AG08396 (cell line): ENCODE measurements at places on chromosomes 1 and 21.
A peak's percentile ranks its signal among the peaks of the same experiment; 100 is the strongest.

DNA sequence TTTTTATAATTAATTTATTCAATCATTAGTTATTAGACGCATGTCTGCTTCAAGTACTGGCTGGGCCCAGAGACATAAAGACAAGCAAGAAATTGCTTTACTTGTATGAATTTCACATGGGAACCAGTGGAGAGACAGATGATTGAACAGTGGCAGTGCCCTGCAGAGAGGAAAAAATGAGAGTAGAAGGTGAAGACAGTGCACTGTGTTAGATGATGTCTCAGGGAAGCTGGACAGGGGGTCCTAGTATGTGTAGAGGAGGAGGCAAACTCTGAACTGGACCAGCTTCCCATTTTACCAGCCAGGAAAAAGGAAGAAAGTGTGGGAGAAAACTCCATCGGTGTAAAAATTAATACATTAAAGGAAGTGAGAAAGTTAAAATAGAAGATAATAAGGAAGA is 126.0 kb downstream of the BACH1 start:
- no peak for DNase-seq

GRCh38 chr1:13950637-13951036 is 250.6 kb downstream of the PRDM2 start:
- DNase-seq: no peak

DNA sequence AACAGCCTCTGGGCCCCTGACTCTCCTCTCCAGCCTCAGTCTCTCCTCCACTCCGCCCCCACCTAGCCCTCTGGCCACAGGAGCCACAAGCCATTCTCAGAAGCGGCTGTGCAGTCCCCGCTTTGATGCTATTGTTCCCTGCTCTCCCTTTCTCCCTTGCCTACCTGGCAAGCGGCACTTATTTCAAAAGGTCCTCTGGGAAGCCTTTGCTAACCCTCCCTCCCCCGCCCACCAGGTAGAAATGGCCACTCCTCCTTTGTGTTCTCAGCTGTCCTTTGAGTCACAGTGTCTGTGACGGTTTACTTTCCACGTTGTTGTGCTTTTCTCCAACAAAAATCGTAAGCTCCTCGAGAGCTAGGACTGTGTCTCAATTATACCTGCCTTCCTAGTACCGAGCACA is 338.4 kb upstream of the PROX1 start:
- DNase-seq: no peak

- DNase-seq: no peak
Measured at GRCh38 chr1:16091296-16091695, 17.8 kb upstream of the FAM131C start.

DNA sequence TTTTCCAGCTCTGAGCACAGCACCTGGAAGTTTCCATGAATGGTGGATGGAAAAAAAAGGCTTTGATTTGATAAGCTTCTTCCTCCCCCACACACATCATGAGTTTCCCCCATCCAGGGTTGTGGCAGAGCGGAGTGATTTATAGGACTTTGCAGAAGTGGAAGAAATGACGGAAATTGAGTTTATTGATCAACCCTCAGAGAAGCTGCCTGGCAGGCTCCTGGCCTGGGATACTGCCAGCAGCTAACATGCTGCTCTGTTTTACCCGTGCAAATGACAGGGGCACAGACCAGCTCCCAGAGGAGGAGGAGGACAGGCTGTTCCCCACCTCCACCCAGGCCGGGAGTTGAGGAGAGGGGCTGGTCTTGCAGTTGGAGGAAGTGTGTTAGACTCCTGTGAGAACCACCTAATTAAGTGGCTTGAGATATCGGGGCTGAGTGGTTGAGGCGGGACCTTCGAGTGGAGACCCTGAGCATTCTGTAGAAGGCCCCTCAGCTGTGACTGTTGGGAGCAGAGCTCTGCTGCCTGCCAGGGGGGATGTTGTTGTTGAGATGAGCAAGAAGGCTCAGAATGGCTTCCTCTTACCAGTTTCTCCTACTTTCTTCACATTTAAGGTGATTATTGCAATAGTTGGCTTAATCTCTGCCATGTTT is 21.8 kb downstream of the ADORA1 start:
- no peak for DNase-seq

DNA sequence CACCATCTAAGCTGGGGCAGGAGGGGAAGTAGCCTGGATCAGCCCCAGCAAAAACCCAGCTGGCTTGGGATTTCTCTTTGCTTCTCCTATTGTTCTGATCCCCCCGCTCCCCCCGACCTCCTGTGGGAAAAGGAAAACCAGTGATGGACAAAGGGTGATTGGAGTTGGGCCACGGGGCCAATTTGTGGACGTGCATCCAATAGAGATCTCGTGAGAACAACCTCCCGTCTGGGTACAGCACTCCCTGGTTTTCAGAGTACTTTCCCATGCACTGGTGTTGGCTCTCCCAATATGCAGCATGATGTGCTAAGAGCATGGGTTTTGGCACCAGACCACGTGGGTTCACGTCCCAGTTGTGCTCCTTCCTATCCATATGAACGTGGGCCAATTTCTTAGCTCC is 9.0 kb downstream of the BLACAT1 start:
- DNase-seq: no peak

DNA sequence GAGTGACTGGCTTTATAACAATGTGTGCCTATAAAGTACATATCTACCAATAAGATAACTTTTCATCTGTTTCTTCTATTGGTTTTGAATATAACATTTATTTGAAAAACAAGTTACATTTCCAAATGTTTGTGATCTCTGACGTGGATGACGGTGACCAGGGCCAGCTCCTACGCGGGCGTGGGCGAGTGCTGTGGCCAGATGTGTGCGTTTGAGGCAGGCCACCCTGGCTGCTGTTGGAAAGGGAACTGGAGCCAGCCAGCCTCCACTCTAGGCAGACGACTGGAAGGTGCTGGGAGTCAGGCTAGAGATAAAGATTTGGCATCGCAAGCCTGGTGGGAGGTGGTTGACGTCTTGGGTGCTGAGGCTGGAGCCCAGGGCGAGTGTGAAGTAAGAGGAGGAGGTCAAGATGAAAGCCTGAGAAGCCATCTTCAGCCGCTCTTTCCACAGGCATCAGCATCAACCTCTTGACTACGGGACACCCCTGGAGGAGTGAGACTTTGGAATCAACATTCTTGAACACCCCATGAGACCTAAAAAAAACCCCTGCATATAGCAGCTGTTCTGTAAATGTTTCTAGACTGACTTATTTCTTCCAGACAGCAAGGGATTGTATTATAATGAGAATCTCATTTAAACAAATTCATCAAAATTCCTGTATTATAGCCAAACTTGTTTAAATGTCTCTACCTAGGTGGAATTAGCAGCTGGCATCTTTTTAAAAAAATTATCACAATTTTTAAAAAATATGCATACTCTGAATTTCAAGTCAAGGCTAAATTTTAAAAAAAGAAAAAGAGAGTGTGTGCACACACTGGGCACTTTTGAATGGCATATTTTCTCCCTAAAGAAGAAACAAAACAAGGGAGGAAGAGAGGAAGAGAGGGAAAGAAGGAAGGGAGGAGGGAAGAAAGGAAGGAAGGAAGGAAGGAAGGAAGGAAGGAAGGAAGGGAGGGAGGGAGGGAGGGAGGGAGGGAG is 112.5 kb upstream of the SLC44A3 start:
- DNase-seq: no peak

- no peak for DNase-seq
Measured at GRCh38 chr21:44471996-44472395, 16.7 kb downstream of the LRRC3 start.

DNA sequence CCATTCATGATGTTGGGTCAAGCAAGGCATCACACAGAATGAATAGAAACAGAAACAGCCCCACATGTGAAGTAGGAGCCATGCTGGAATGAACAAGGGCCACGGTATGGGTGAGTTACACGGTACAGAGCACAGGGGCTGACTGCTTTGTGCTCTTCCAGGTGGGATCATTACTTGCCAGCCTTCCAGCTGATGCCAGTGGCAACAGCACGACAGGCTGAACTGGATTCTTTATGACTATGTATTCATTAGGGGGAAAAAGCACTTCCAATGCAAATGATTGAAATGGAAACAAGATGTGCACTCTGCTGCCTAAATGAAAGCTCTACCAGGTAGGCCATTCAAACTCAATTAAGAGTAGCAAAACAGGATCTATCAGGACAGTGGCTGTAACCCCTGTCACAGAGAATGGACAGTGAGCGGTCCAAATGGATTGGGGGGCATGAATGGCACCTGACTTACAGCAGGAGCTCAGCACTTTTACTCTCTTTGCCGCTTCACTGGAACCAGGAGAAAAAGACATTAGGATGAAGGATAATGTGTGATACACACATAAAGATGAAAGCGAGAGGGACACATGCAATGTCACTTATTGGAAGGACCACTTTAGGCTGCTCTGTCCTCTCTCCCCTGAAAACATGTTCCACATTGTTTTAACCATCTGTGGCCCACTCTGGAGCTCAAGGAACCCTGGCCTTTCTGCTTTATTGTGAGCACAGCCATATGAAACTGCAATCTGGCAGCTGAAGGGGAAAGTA is 23.4 kb upstream of the IRF2BP2 start:
- DNase-seq: no peak

DNA sequence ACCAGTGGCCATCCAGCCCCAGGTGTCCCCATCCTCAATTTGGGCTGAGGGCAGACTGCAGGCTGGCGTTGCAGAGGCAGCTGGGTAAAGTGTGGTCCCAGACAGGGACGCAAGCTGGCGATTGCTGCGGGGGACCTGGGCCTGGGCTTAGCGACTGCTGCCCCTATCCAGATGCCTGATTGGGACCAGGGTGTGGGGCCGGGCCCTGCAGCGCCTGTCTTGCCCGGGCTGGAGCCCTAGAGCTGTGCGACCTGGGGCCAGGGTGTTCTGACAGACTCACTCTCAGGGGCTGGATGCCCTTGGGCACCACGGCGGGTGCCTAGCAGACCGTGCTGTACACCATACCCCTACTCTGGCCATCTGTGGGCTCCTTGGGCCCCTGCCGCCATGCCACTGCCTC is 16.2 kb upstream of the FAAP20 start:
- no peak for DNase-seq

DNA sequence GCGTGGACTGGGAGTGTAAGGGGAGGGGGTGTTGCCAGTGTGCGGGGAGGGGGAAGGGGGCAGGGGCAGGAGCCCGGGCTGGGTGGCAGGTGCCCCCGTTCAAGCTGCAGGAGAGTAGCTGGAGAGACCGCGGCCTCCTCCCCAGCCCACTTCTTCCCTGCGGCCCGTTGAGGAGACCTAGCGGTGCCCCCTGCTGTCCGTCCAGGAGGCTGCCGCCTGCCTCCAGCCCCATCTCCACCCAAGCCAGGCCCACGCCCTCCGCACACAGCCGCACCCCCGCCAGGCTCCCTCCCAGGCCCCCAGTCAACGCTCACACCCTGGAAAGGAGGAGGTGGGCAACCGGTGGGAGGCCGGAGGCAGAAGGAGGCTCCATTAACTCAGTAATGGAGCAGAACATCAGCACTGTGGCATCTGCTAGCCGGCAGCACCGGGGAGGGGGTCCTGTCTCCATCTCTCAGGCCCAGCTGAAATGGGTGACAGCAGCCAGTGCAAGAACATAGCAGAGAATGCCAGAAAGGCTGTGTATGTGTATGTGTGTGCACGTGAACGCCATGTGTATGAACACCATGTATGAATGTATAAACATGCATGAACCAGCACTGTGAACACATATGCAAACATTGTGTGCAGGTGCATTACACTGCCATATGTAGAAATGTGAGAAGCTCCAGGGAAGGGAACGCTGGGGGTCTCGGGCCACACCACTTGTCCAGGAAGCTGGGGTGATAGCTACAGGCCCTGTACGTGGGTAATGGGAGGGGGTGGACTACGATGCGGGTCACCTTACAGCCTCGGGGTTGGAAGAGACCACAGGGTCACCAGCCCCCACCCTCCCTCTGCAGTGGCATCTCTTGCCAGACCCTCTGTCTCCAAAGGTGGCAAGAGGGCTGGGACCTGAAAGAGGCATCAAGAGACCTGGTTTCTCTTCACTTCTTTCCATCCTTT is 84.6 kb downstream of the SYT2 start:
- DNase-seq: peak; percentile 86

GRCh38 chr1:33927721-33928120 is 63.8 kb downstream of the HMGB4 start:
- DNase-seq: no peak

GRCh38 chr1:228101994-228102790 is 933 bp downstream of the C1orf35 start:
- peak; percentile 70 for DNase-seq
